ENCODE measurements at places on chromosomes 2 and 18. TPM values are rescaled to one million over a fixed set of nuclear protein-coding genes. Genes with fewer than 3 reads are reported as not detected.

- no peak for DNase-seq
These were observed 47.7 kb downstream of the RAB10 start for GRCh38 chr2:26081556-26081955.

GRCh38 chr2:138369856-138370255, 131.7 kb upstream of the SPOPL start:
- no peak for DNase-seq

The PER2 gene
- 4.2 TPM for total RNA-seq

The SULT1C2 gene
- total RNA-seq: not detected

GRCh38 chr2:14647714-14648113, 15.2 kb downstream of the LRATD1 start:
- no peak for DNase-seq

GRCh38 chr18:66560094-66560493, 43.8 kb downstream of the CDH19 start:
- DNase-seq: peak; percentile 68

The SPP2 gene
- total RNA-seq: not detected

The ARID5A gene
- 0.89 TPM for total RNA-seq

- no peak for DNase-seq
These were observed 97.1 kb downstream of the DPP4 start for GRCh38 chr2:161976917-161977316.

GRCh38 chr18:331221-331821, 63.5 kb upstream of the THOC1 start:
- no peak for DNase-seq

- DNase-seq: no peak
These were observed 131.6 kb downstream of the CABLES1 start for GRCh38 chr18:23266717-23267446.

The POTEE gene
- not detected for total RNA-seq

GRCh38 chr2:133660510-133660909, 92.2 kb upstream of the NCKAP5 start:
- no peak for DNase-seq

DNA sequence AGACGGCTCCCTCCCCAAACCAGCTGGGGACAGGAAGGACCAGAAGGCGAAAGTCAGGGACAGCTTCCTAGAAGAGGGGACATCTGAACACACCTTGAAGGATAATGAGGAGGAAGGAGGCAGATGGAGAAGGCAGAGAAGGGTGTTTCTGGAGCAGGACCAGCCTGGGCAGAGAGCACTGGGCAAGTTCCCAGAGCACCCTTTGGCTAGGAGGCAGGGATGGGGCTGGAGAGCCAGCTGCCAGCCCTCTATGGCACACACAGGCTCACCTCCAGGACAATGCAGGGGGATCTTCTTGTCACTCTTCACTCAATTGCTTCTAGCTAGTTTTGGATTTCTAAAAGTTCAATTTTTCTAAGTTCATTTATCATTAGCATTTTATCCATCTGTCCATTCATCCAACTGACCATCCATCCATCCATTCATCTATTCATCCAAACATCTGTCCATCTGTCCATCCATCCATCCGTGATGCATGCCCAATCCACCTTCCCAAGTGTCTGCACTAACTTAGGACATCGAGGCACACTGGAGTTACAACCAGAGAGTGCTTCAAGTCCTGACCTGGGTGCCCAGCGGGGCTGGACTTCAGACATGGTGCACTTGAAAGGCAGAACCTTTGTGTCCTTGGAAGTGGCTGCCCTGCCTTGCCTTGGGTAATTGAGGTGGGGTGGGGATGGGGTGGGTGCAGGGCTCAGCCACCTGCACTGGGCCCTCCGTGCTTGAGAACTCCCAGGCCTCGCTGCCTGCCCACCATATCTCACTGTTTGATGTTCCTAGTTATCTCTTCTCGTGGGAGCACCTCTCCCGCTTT, 42.5 kb downstream of the INHBB start:
- no peak for DNase-seq

The BOLL gene
- not detected for total RNA-seq

GRCh38 chr2:199979832-199980628, 24.6 kb downstream of the MAIP1 start:
- DNase-seq: peak; percentile 73

The RAB11FIP5 gene
- total RNA-seq: 13.3 TPM

- DNase-seq: no peak
These were observed 167.9 kb downstream of the CTIF start for GRCh38 chr18:48706731-48707130.

GRCh38 chr2:14982790-14983189, 350.3 kb downstream of the LRATD1 start:
- DNase-seq: no peak

The NLRC4 gene
- 0.07 TPM for total RNA-seq

DNA sequence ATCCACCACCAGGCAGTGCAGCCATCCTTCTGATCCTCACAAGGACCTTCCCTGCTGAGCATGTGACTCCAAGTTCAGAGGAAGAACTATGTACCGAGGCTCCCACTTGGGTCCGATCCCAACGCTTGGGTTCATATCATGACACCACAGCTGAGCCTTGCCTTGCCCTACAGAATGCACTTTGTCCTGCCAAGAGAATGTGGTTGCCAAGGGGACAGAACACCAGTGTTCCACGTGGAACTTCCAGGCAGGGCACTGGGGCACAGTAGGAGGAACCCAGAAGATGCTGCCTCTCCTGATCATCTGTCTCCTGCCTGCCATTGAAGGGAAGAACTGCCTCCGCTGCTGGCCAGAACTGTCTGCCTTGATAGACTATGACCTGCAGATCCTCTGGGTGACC, at the start of gene TEX51:
TSS of gene TEX51 (plus strand) at position 255 of the 400 bp plus-strand sequence. CDS start at position 284, 29 bp downstream.
- DNase-seq: no peak

DNA sequence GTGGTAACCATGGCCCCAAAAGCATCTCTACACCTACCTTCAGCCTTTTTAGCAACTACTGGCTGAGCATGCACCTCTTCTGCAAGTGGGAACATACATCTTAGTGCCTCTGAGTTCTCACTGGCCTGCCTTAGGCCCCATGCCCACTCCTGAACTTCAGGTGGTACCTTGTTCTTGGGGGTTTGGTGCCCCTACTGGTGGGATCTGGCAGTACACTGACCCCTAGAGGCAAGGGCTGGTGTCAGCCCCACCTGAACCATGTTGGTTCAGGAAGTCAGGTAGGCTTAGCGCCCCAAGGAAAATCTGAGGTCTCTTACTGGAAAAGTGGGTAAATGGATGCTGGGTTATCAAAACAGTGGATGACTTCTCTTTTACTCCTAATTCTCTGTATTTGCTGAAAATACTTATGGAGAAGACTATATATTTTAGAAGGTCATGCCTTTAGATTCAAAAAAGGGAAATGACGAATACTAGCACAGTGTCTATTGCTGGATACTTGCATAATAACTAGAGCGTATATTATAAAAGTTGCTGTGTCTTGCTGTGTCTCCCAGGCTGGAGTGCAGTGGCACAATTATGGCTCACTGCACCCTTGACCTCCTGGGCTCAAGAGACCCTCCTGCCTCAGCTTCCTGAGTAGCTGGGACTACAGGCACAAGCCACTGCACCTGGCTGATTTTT, 84.6 kb downstream of the RAB31 start:
- no peak for DNase-seq

DNA sequence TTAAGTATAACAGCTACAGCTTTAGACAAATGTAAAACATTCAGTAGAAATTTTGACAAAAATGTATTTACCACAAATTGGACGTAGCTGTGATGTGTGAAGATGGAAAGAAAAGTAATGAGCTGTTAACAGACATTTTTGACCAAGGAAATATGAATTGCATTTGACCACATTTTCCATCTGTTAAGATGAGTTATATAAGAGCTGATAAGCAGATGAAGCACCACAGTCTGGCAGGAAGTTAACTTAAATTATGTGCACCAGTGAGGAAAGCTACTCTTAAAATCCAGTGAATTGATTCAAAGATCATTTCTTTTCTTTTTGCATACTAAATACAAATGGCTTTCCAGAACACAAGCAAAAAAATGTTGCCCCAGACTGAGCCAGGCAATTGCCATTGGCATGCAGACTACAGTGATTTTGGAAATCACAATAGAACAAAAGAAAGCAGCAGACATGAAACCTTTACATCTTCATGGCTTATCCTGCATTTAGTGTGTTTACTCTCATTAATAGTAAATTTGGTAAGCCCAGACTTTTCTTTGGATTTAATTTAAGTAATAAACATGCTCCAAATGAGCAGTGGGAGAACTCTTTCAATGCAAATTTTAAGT, 493.7 kb downstream of the TMX3 start:
- DNase-seq: no peak

The MEP1B gene
- not detected for total RNA-seq

The RAB6C gene
- total RNA-seq: not detected

- DNase-seq: no peak
These were observed 106.5 kb downstream of the EVA1A start for GRCh38 chr2:75454241-75454620.
